ENCODE measurements at places on chromosomes 3 and 15. TPM values are rescaled to one million over a fixed set of nuclear protein-coding genes. Genes with fewer than 3 reads are reported as not detected.

DNA sequence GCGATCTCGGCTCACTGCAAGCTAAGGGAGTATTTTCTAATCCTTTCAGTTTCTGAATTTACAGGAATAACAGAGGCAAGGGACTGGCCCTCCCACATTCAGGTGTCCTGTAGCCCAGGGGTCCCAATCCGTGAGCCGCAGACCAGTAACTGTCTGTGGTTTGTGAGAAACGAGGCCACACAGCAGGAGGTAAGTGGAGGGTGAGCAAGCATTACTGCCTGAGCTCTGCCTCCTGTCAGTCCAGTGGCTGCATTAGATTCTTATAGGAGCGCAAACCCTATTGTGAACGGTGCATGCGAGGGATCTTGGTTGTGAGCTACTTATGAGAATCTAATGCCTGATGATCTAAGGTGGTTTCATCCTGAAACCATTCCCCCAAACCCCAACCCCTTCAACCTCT is 5.0 kb upstream of the IL17RC start:
- no peak for DNase-seq

DNA sequence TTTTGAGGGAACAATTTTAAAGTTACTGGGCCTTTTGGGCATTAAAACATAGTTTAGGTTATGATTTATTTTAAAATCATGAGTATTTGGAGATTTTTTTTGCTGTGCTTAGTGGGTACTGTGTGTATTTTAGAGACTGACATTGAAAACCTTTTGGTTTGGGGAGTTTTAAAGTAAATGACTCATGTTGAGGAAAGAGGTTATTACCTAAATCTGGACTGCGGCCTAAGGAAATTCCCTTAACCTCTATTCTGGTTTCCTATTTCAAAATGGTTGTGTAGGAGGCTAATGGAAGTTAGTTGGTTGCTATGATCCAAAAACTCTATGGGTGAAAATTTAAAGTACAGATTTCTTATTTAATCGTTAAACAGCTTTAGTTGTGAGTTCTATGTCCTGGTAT is 57.3 kb upstream of the DPH6 start:
- no peak for DNase-seq

GRCh38 chr15:64544450-64544849 is 84.1 kb downstream of the ZNF609 start:
- no peak for DNase-seq

DNA sequence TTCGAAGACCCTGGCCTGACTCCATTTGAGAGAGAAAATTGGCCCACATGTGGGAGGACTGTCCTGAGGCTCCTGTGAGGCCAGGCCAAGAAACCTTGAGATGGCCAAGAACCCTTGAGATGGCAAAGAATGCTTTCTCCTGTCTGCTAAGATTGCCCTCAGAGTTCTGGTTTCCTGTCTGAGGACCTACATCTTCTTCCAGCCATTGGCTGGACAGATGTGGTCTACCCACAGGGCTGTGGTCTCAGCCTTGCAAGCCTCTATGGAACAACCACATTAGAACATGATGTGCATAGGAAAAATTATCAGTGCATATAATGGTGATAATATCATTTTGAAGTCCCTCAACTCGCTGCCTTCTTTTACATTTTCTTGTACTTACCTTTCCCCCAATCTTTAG is 10.8 kb upstream of the RASA2 start:
- DNase-seq: no peak

GRCh38 chr3:19105826-19106225 is 42.5 kb upstream of the KCNH8 start:
- DNase-seq: no peak

DNA sequence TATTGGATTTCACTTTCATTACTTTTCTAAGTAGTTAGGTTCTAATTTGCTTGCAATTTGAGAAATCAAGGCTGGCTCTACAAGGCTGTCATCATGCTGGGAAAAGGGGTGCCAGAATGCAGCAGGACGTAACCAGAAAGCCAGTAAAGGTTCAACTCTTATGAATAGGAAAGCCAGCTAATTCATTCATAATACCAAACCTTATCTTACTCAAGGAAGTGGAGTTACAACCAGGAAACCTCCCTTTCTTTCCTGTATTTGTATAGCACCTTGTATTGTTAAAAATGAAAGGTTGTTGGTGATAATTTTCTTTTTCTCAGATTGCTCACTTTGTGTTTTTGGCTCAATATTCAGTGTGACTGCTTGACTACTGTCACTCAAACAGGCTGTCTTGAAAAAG is 109.4 kb downstream of the FILIP1L start:
- DNase-seq: no peak

- DNase-seq: no peak
These were observed 15.0 kb downstream of the DCBLD2 start for GRCh38 chr3:98886525-98886924.

- DNase-seq: no peak
These were observed 1.3 kb downstream of the ABHD2 start for GRCh38 chr15:89089316-89090230.

DNA sequence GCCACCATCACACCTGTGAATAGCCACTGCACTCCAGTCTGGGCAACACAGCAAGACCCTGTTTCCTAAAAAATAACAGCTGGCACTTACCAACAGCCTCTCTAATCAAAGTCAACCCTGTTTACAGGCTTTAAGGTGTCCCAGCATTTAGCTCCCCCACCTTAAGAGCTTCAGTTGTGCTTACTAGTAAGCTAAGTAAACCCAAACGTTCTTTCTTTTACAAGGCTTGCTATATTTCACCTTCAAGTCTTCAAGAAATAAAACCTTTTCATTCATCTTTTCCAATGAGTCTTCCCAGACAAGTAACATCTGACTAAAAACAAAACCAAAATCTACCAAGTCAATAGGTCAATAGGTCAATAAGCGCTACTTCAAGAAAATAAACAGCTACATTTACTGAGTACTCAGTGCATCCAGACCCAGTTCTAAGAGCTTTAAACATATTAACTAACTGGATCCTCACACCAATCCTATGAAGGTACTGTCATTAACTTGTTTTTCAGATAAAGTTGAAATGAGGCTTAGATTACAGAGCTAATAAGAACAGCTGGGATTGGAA is 62.4 kb downstream of the PBRM1 start:
- no peak for DNase-seq

DNA sequence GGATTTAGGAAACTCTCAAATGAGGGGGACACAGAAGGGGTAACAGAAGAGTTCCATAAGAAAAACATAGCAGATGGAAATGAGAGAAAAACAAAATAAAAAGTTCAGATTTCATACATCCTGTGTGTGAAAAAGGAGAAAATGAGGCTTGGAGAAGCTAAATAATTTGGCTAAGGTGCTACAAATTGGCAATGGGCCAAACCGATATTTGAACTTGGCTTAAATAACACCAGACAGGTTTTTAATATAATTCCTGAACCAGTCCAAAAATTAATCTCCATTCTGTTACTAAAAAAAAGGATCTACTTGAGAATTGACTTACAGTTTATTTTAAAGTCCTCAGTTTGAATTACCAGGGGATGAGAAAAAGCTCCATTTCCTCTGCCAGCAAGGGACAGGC is 342.9 kb upstream of the DPH6 start:
- no peak for DNase-seq

PCOLCE2 gene
- polyA plus RNA-seq: 41.0 TPM

GRM2 gene
- polyA plus RNA-seq: 0.03 TPM

OSBPL10 gene
- polyA plus RNA-seq: 9.2 TPM

DGKG gene
- polyA plus RNA-seq: 15.3 TPM

B3GALNT1 gene
- 0.05 TPM for polyA plus RNA-seq

GRM7 gene
- not detected for polyA plus RNA-seq

ADAMTS9 gene
- polyA plus RNA-seq: 0.68 TPM

NUP210 gene
- 25.7 TPM for polyA plus RNA-seq

SLC15A2 gene
- 0.18 TPM for polyA plus RNA-seq

SEMA6D gene
- not detected for polyA plus RNA-seq
